Activated naive CD8-positive, alpha-beta T cell treated with anti-CD3 and anti-CD28 coated beads, Interleukin-2, amount 10 ng/mL, durations not matched to agents 7 days and 5 days (primary cell): ENCODE measurements at places on chromosomes 5 and 9.

- peaks cover 16% of the 10 kb centered on the region for H3K27me3 ChIP-seq
- H3K4me3 ChIP-seq: peak overlapping the region; percentile 21
- DNase-seq: no peak
Observed at GRCh38 chr5:132258102-132259068, 889 bp downstream of the PDLIM4 start.

- H3K36me3 ChIP-seq: no peaks in the 10 kb centered on the region
- H3K4me3 ChIP-seq: no peak overlapping the region
- no peak overlapping the region for H3K27ac ChIP-seq
- H3K4me1 ChIP-seq: no peaks in the 10 kb centered on the region
- DNase-seq: no peak
Observed at GRCh38 chr9:23741351-23741750, 84.7 kb downstream of the ELAVL2 start.

DNA sequence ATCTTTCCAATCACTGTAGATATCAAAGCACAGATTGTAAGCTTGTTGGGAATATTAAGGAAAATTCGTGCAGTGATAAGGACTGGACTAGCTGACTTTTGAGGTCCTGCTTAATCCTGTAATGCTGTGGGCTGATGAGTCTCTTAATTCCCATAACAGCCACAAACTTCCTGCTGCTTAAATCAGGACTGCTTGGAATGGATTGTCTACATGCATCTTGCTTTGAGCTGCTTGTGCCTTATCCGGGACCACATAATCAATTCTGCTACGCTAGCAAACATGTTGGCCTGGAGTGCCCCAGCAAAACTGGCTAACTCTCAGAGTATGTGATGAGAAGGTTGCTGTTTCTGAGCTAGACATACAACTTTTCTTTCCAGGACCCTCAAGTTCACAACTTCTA, 79.6 kb downstream of the SNCAIP start:
- H3K27ac ChIP-seq: no peak overlapping the region
- no peak overlapping the region for H3K4me3 ChIP-seq
- H3K27me3 ChIP-seq: no peaks in the 10 kb centered on the region
- no peak for DNase-seq
- no peaks in the 10 kb centered on the region for H3K4me1 ChIP-seq
- no peaks in the 10 kb centered on the region for H3K36me3 ChIP-seq

- no peak for DNase-seq
- no peaks in the 10 kb centered on the region for H3K4me1 ChIP-seq
- no peaks in the 10 kb centered on the region for H3K27me3 ChIP-seq
- H3K27ac ChIP-seq: no peak overlapping the region
- peaks cover 2% of the 10 kb centered on the region for H3K36me3 ChIP-seq
Observed at GRCh38 chr9:77707383-77708063, 59.4 kb upstream of the GNA14 start.

- no peaks in the 10 kb centered on the region for H3K36me3 ChIP-seq
- DNase-seq: no peak
- H3K27me3 ChIP-seq: no peaks in the 10 kb centered on the region
- H3K27ac ChIP-seq: no peak overlapping the region
Observed at GRCh38 chr9:6549106-6549800, 96.3 kb downstream of the GLDC start.

GRCh38 chr5:9168791-9169556, 376.9 kb downstream of the SEMA5A start:
- H3K27ac ChIP-seq: no peak overlapping the region
- DNase-seq: no peak
- no peaks in the 10 kb centered on the region for H3K4me1 ChIP-seq
- no peaks in the 10 kb centered on the region for H3K36me3 ChIP-seq
- no peaks in the 10 kb centered on the region for H3K27me3 ChIP-seq
- H3K4me3 ChIP-seq: no peak overlapping the region

GRCh38 chr5:150499437-150499956, 8.4 kb upstream of the NDST1 start:
- DNase-seq: no peak
- no peaks in the 10 kb centered on the region for H3K27me3 ChIP-seq
- H3K4me3 ChIP-seq: no peak overlapping the region

GRCh38 chr9:116208417-116209232, 55.0 kb downstream of the PAPPA start:
- H3K4me3 ChIP-seq: no peak overlapping the region
- no peak for DNase-seq
- no peaks in the 10 kb centered on the region for H3K4me1 ChIP-seq
- H3K27me3 ChIP-seq: no peaks in the 10 kb centered on the region
- H3K27ac ChIP-seq: no peak overlapping the region
- H3K36me3 ChIP-seq: no peaks in the 10 kb centered on the region

DNA sequence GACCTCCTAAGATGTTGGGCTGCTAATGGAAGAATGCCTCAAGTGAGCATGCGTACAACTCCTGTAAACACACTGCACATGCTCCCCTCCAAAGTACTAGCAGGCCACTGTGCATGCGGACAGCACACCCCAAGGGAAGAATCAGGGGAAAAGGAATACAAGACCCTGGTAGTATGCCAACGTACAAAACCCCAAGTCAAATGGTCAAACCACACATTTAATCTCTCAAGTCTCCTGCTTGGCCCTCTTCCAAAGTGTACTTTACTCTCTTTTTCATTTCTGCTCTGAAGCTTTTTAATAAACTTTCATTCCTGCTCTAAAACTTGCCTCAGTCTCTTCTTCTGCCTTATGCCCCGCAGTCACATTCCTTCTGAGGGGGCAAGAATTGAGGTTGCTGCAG, 466.4 kb downstream of the DMRTA1 start:
- no peaks in the 10 kb centered on the region for H3K4me1 ChIP-seq
- H3K4me3 ChIP-seq: no peak overlapping the region
- no peaks in the 10 kb centered on the region for H3K27me3 ChIP-seq
- no peak for DNase-seq
- H3K27ac ChIP-seq: no peak overlapping the region

DNA sequence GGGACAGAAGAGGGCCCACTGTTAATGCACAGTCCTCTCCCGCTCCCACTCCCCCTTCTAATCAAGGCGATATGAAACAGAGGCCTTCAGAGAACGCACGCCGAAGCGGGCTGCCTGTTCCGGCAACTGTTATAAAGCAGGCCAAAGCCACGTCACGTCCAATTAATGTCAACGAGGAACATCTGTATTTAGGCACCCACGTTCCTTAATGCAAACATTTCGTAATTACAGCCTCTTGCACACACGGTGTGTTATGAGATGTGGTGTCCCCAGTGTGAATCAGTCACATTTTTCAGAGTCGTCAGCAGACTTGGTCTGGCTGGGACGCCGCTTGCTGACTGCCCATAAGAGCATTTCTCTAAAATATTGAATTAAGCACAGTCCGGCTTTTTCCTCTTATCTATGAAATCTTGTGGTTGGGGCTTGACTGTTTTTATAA, 339.0 kb downstream of the NSG2 start:
- no peaks in the 10 kb centered on the region for H3K36me3 ChIP-seq
- peaks cover 1% of the 10 kb centered on the region for H3K27me3 ChIP-seq
- H3K27ac ChIP-seq: no peak overlapping the region

DNA sequence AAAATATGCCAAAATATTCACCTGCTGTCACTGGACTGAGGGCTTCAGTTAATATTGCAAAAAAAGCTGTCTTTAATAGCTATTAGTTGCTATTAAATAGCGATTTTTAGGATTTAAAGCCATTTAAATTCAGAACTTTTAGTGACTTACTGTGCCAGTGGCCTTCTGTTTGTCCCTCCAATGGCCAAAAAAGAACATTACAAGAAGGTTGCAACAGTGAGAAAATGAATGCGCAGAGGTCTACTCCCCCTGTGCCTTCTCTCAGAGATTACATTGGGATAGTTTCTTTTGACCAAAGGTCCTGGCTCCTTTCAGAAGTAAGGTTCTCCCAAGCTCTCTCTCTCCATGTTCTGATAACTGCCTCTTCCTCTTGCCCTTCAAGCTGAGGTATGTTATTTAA, 930.3 kb upstream of the ARRDC3 start:
- no peaks in the 10 kb centered on the region for H3K4me1 ChIP-seq
- H3K4me3 ChIP-seq: no peak overlapping the region

- no peak overlapping the region for H3K27ac ChIP-seq
- H3K4me1 ChIP-seq: no peaks in the 10 kb centered on the region
- DNase-seq: no peak
- H3K27me3 ChIP-seq: no peaks in the 10 kb centered on the region
- no peaks in the 10 kb centered on the region for H3K36me3 ChIP-seq
- H3K4me3 ChIP-seq: no peak overlapping the region
Observed at GRCh38 chr9:118533850-118534249, 829.6 kb downstream of the TLR4 start.

GRCh38 chr5:10625700-10626472, 62.0 kb downstream of the ANKRD33B start:
- peak overlapping the region; percentile 10 for H3K27ac ChIP-seq
- H3K27me3 ChIP-seq: no peaks in the 10 kb centered on the region
- H3K4me1 ChIP-seq: peaks cover 26% of the 10 kb centered on the region

DNA sequence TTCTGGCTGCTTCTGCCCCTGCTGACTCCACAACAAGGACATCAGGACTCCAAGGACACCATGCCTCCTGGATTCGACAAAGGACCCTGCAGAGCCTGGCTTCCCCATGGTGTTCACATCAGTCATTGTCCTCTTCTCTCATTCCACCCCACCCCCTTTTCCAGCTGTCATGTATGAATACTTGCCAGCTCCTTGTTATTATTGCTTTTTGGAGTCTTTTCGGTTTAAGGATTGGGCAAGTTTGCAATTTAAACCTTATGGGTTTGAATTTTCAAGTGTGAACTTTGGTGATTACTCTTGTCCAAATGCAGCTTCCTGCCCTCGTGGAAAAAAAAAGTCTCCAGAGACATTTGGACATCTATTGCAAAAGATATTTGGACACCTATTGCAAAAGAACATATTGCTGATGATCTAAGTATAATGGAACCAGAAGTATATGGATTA, 14.2 kb upstream of the LVRN start:
- H3K27me3 ChIP-seq: peaks cover 6% of the 10 kb centered on the region
- no peak overlapping the region for H3K27ac ChIP-seq
- DNase-seq: no peak
- H3K36me3 ChIP-seq: no peaks in the 10 kb centered on the region
- no peak overlapping the region for H3K4me3 ChIP-seq

- H3K4me3 ChIP-seq: peak overlapping the region; percentile 66
- no peak for DNase-seq
- H3K36me3 ChIP-seq: peaks cover 11% of the 10 kb centered on the region
- peaks cover 51% of the 10 kb centered on the region for H3K4me1 ChIP-seq
- H3K27ac ChIP-seq: peak overlapping the region; percentile 89
- no peaks in the 10 kb centered on the region for H3K27me3 ChIP-seq
Observed at GRCh38 chr5:35674049-35674448, 56.4 kb downstream of the SPEF2 start.

DNA sequence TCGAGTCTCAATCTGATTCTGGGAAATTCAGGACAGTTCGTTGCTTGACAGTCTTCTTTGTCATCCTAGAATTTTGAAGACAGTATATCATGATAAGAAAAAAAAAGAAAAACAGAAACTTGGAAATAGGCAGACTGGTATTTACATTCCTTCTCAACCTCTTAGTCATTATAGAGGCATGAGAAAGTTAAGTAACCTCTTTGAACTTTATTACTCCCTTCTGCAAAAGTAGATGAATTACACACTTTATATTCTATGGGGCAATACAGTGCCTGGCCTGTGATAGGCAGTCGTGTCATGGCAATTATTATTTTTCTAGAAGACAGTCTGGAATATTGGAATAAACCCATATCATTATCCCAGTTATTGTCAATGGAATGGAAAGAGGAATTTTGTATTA, 828.9 kb downstream of the TLR4 start:
- no peak for DNase-seq
- H3K4me1 ChIP-seq: no peaks in the 10 kb centered on the region
- H3K27ac ChIP-seq: no peak overlapping the region
- no peaks in the 10 kb centered on the region for H3K36me3 ChIP-seq

DNA sequence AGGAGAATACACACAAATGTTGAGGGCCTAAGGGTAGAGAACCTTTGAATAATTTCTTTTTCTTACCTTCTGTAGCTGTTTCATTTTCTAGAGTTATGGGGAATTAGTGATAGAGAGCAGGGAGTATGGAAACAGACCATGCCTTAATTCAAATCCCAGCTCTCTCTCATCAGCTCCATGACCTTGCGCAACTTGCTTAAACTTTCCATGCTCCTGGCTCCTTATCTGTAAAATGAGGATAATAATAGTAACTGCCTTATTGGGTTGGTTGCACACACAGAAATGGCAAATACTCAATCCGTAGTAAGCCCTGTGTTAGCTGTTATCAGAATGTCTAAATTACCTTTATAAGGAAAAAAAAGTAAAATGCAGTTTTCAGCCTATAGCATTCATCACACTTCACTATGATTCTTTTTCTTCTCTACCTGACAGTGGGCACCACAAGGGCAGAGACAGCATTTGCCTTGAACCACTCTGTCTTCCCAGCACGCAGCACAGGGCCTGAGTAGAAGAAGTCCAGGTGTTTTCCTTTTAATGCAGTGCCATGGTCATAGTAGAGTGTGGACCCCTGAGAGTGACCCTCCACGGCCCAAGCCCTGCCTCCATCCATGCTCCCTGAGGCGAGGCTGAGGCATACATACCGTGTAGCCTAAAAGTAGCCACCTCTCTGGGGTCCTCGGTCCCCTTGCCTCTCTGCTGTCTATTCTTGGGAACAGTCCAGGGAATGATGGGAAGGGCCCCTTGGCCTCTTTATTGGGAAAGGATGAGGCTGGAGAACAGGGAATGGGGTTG, 17.4 kb downstream of the C5orf15 start:
- peaks cover 8% of the 10 kb centered on the region for H3K36me3 ChIP-seq
- no peak overlapping the region for H3K4me3 ChIP-seq
- peaks cover 1% of the 10 kb centered on the region for H3K4me1 ChIP-seq
- H3K27ac ChIP-seq: no peak overlapping the region
- no peak for DNase-seq

DNA sequence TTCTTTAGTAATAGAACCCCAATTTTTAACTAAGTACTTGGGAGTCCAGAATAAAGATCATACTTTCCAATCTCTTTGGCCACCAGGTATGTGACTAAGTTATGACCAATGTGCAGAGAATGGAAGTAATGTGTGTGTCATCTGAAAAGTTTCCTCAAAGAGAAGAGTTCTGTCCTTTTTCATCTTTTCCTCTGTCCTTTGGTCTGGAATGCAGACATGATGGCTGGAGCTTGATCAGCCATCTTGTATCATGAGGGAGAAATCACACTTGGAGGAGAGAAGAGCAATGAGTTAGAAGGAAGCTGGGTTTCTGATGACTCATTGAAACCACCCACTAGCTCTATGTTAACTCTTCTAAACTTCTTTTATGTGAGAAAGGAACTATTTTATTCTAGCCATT, 5.5 kb upstream of the CPEB4 start:
- DNase-seq: no peak
- H3K27ac ChIP-seq: no peak overlapping the region
- peaks cover 32% of the 10 kb centered on the region for H3K4me1 ChIP-seq
- peaks cover 11% of the 10 kb centered on the region for H3K36me3 ChIP-seq
- no peaks in the 10 kb centered on the region for H3K27me3 ChIP-seq

DNA sequence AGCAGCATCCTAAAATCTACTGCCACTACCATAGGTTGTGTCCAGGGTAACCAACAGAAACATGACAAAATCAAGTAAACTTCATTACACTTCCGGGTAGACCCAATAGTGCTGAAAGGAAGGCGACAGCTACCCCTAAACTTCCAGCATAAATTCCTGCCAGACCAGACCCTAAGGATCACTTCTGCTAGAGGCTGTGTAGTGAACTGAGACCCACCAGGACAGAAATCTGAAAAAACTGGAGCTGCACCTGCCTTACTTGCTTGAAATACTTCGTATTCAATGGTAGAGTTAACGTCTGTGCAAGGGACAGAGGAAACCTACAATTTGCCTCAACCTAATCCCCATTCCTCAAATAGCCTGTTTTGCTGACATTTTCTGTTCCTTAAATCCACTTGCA, 1.0 kb upstream of the SECISBP2 start:
- no peaks in the 10 kb centered on the region for H3K27me3 ChIP-seq
- H3K36me3 ChIP-seq: peaks cover 44% of the 10 kb centered on the region
- H3K27ac ChIP-seq: peak overlapping the region; percentile 95
- H3K4me1 ChIP-seq: peaks cover 57% of the 10 kb centered on the region
- DNase-seq: no peak
